Activated T-helper 17 cell treated with anti-CD3 and anti-CD28 coated beads, Interleukin-2, amount 50 U/mL, for 72 hours (primary cell): ENCODE measurements at places on chromosomes 3 and 15.

GRCh38 chr15:67331676-67332075 lies 77.1 kb downstream of the IQCH start:
- ATAC-seq, result no peak

DNA sequence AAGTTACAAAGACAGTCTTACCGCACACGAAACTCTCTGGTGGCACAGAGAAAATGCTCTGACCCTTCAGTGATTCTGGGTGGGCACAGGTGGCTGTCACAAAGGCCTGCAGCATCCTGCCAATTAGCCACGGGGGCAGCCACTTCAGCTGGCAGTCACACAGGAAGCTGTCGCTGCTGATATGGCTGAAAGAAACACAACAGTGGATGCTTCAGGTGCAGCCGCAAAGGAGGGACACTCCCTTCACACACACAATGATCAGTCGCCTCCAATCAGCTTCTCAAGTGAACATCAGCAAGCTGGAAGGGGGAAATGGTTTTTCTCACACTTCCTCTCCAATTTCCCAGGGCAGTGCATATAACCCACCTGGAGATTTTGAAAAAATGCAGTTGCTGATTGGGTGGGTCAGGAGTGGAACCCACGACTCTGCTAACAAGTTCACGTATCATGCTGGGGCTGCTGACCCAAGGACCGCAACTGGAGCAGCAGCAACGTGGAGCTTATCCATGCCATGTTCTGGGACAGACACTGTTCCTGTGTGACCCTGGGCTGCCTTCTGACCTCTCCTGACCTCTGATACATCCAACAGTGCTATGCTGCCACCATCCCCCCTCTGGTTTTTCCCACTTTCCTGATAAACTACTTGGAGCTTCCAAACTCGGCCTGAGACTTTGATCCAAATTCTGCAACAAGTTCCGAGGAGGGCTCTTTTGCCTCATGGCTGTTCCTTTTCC lies 106.6 kb downstream of the LRIG1 start:
- ATAC-seq, result peak; percentile 90

DNA sequence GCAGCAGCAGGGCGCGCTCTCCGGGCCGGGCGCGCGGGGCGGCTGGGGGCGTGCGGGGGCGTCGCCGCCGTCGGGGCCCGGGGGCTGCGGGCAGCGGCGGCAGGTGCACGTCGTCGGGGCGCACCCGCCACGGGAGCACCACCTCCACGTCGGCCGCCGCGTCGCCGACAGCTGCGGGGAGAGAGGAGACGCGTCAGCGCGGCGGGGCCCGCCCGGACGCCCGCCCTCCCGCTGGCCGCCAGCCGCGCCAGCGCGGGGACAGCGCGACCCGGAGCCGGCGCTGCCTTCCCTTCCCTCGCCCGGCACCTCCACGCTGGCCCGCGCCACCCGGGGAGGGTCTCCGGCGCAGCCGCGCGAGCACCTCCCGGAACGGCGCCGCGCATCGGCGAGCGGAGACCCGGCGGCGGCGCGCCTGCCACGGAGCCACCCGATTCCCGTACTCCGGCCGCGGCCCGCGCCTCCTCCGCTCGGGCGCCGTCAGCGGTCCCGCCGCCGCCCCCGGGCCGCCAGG lies 481 bp downstream of the ADAMTS17 start:
- ATAC-seq, result peak; percentile 16

- no peak for ATAC-seq
Observed at GRCh38 chr3:64878362-64878761, 190.6 kb upstream of the ADAMTS9 start.

GRCh38 chr15:64464276-64465005 lies 4.1 kb downstream of the ZNF609 start:
- no peak for ATAC-seq

GRCh38 chr15:33182278-33182905 lies 12.1 kb downstream of the FMN1 start:
- ATAC-seq, result peak; percentile 35

- ATAC-seq, result peak; percentile 87
Observed at GRCh38 chr3:184016811-184017671, 643 bp downstream of the ABCC5 start.

DNA sequence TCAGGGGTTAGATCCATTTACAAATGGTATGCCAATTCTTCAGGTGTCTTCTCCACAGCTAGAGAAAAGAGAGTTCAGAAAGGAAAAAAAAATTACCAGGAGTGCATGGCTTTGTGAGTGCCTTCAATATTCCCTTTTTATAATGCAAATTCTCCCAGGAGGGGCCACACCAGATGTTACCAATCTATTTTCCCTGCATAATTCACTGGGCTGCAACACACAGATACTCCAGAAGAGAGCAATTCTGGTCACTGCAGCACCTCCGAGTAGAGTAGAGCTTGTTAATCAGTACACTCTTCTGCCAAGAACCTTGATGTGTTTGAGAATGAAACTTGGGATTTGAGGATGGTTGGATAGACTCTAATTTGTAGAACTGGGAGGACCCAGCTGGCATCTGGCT lies 80.7 kb upstream of the SPRED1 start:
- no peak for ATAC-seq

GRCh38 chr3:11050666-11051323 lies 58.2 kb downstream of the SLC6A1 start:
- no peak for ATAC-seq

GRCh38 chr3:21390136-21390535 lies 360.9 kb downstream of the ZNF385D start:
- no peak for ATAC-seq

GRCh38 chr3:113111011-113111707 lies 100.2 kb upstream of the BOC start:
- peak; percentile 83 for ATAC-seq

- peak; percentile 49 for ATAC-seq
Observed at GRCh38 chr3:184786280-184786941, 25.6 kb upstream of the VPS8 start.

DNA sequence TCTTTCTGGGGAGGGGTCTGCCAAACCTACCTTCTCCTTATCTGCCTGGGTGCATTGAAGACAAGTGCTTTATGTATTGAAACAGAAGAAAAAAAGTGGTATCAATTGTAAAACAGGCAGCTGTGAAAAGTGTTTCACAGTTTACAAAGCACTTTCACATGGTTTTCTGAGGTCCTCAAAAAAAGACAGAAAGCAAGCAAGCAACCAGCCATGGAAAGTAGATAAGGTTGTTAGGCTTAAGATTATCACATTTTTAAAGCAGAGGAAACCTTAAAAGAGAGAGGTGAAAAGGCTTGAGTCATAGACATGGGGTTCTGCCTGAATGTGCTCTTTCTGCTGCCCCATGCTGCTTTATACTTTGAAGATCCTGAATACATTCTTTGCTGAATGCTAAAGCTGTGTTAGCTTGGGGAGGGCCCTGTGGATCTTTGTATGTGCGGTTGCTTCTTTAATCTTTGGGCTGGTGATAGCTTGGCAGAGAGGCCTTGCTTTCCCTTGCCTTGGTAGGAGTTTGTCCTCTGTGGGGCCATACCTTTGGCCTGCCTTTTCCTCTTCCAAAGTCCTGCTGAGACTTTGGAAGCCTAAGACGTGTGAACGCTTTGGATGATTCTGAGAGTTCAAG lies 2.6 kb downstream of the SMAD3 start:
- ATAC-seq, result peak; percentile 43

- ATAC-seq, result no peak
Observed at GRCh38 chr15:92053753-92054316, 200.3 kb downstream of the SLCO3A1 start.

DNA sequence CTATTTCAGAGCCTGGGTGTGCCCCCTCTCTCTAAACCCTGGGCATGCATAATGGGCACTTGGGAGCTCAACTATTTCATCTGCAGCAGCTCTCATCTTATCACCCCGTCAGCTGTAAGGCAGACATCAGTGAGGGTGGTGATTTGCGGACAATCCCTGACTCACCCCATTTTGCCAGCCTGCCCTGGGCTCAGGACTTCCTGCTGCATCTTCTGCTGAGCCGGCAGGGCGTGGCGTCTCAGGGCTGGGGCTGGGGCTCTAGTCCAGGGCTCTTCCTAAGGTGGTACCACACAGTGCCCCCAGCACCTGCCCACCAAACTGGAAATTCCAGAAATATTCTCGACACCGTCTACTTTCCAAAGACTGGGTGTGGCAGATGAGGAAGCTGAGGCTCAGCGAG lies 925 bp upstream of the PSTPIP1 start:
- ATAC-seq, result peak; percentile 69

DNA sequence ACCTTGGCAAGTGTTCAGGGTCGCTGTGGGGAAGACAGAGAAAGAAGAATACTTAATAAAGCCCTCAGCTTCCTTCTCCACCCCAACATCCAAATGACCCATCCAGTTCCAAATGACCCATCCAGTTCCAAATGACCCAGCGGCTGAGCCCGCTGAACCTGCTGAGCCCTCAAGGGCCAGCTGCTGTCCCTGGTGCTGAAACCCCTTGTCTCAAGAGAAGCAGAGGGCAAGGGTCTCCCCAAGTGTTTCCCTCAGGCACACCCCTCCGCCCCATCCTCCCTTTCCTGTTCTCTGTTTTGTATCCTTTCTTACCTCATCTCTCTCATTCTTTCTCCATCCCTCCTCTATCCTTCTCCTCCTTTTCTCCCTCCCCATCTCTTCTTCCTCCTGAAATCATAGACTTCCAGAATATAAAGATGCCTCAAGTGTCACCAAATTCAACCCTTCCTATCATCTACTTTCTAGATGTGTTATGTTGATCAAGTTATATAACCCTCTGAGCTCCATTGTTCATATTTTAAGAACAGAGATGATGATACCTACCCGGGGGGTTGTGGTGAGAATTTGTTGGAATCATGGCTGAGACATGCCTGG lies 29.0 kb downstream of the CCDC33 start:
- ATAC-seq, result no peak

- ATAC-seq, result no peak
Observed at GRCh38 chr15:52749258-52749657, 40.9 kb downstream of the ONECUT1 start.

GRCh38 chr3:166322391-166322790 lies 485.2 kb upstream of the BCHE start:
- ATAC-seq, result no peak

GRCh38 chr3:81952141-81952540 lies 190.7 kb upstream of the GBE1 start:
- ATAC-seq, result no peak

DNA sequence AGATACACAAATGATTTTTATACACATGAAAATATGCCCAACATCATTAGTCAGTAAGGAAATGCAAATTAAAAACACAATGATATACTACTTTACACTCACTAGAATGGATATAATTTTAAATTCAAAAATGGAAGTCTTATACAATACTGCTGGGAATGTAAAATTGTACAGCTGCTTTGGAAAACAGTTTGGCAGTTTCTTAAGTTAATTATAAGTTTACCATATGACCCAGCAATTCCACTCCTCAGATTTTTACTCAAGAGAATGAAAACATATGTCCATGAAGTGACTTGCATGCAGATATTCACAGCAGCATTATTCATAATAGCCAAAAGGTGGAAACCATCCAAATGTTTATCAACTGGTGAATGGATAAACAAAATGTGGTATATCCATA lies 281.3 kb downstream of the EPHB1 start:
- ATAC-seq, result no peak

DNA sequence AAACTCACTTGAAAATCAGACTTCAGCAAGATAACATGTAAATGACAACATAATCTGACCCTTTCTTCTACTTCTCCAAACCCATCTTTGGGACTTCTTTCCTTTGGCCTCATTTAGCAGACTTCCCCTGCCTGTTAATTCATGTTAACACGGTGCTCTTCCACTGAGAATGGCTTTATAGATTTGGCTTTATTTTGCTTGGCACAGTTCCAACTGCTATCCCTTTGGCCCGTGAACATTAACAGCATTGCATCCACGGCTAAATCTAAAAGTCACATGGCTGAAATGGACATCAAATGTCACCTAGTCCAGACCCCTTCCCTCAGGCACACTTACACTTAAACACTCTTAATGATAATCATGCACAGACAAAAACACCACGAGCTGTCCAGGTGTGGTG lies 3.8 kb downstream of the ZMAT3 start:
- no peak for ATAC-seq

- peak; percentile 60 for ATAC-seq
Observed at GRCh38 chr3:66490214-66490613, 10.6 kb downstream of the LRIG1 start.

GRCh38 chr3:37307321-37307720 lies 132.9 kb upstream of the LRRFIP2 start:
- no peak for ATAC-seq
